ENCODE measurements at places on chromosomes 4 and X. TPM values are rescaled to one million over a fixed set of nuclear protein-coding genes. Genes with fewer than 3 reads are reported as not detected.

- DNase-seq, result no peak
Measured at GRCh38 chrX:43018031-43018430, 240.1 kb upstream of the PPP1R2C start.

Gene NLGN4X
- total RNA-seq, result not detected

Gene DDX53
- not detected for total RNA-seq

GRCh38 chr4:169952236-169953002 lies 73.8 kb downstream of the MFAP3L start:
- DNase-seq, result no peak

DNA sequence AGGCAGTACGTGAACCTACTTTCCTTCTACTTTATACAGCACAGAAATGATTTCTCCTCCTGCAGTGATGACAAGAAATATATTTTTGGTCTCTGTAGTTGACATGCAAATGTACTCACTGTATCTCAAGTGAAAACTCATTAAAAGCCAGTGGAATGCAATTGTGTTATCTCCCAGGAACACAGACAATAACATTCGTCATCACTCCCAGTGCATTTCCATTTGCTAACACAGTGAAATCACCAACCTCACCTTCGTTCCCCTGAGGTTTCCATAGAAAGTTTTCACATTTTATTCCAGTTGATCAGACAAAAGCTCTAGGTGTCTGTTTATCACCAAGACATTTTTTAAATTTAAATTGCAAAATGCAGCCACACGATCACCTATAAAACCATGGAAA lies 2.5 kb upstream of the SPANXD start:
- no peak for DNase-seq

GRCh38 chr4:34422472-34423175 lies 1821.7 kb downstream of the ARAP2 start:
- DNase-seq, result no peak

Gene MBNL3
- total RNA-seq, result 1.1 TPM

Gene GPM6B
- total RNA-seq, result 5.9 TPM

GRCh38 chrX:132983496-132983895 lies 25.1 kb upstream of the HS6ST2 start:
- no peak for DNase-seq

- no peak for DNase-seq
Measured at GRCh38 chr4:6107114-6107791, 89.0 kb upstream of the C4orf50 start.

GRCh38 chrX:76253432-76253831 lies 80.6 kb downstream of the PBDC1 start:
- DNase-seq, result peak; percentile 56

All from IMR-90 (cell line).